ENCODE measurements at places on chromosomes 1 and 21.

DNA sequence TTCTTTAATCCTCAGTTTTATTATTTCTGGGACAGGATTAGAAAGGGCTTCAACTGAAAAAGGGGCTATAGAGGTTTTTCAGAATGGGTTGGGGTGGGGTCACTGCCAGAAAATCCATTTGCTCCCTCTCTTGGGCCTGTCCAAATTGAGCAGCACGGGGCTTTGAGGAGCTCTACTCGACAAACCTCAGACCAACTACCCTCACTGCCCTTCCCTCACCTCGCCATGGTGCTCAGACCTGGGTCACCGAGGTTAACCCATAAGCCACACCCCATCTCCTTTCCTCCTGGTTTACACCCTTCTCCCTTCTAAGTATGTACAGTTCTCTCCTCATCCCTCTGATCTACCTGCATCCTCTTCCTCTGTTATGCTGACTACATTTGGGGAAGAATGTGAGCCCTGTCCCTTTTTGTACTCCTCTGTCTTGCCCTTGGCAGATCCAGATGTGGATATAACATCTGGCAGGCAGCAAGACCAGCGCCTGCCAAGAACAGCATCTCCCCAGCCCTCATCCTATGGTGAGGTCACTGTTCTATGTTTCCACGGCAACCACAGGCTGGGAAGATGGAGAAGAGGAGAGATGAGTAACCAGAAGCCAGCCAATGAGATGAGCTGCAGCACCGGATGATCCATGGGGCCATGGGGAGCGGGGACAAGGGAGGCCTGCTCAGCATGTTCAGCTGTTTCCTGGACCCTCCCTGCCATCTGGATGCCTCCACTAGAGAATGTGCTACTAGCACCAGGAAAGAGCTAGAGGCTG, 3.7 kb upstream of the FABP3 start:
- DNase-seq: peak; percentile 76
- H3K27me3 ChIP-seq: no peaks in the 10 kb centered on the region
- no peaks in the 10 kb centered on the region for H3K36me3 ChIP-seq
- no peak overlapping the region for H3K4me3 ChIP-seq

- no peak overlapping the region for H3K27ac ChIP-seq
- no peak for DNase-seq
- peaks cover 48% of the 10 kb centered on the region for H3K27me3 ChIP-seq
- H3K4me1 ChIP-seq: no peaks in the 10 kb centered on the region
- H3K4me3 ChIP-seq: no peak overlapping the region
- H3K36me3 ChIP-seq: no peaks in the 10 kb centered on the region
Observed at GRCh38 chr1:74579425-74579824, 67.0 kb upstream of the LRRC53 start.

DNA sequence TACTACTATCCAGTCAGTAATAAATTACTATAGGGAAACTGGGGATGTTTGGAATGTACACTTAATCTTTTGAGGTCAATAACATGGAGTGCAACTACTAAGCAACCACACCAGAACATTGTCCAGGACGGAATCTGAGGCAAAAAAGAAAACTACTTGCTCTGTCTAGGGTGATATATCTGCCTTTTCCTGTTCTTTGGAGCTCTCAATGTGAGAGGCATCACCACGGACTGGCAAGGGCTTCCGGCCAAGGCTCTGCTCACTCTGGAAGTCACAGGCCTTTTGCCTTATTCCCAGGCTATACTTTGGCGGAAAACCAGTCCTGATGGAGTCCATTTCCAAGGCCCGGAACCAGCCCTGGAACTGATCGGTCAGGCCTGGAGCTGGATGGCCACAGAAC, 94.2 kb downstream of the DTL start:
- DNase-seq: no peak
- no peak overlapping the region for H3K27ac ChIP-seq
- no peaks in the 10 kb centered on the region for H3K27me3 ChIP-seq

GRCh38 chr1:101435831-101436511, 199.2 kb downstream of the S1PR1 start:
- no peak for DNase-seq
- no peak overlapping the region for H3K4me3 ChIP-seq
- no peaks in the 10 kb centered on the region for H3K36me3 ChIP-seq
- H3K4me1 ChIP-seq: no peaks in the 10 kb centered on the region
- H3K27me3 ChIP-seq: no peaks in the 10 kb centered on the region
- H3K27ac ChIP-seq: no peak overlapping the region

DNA sequence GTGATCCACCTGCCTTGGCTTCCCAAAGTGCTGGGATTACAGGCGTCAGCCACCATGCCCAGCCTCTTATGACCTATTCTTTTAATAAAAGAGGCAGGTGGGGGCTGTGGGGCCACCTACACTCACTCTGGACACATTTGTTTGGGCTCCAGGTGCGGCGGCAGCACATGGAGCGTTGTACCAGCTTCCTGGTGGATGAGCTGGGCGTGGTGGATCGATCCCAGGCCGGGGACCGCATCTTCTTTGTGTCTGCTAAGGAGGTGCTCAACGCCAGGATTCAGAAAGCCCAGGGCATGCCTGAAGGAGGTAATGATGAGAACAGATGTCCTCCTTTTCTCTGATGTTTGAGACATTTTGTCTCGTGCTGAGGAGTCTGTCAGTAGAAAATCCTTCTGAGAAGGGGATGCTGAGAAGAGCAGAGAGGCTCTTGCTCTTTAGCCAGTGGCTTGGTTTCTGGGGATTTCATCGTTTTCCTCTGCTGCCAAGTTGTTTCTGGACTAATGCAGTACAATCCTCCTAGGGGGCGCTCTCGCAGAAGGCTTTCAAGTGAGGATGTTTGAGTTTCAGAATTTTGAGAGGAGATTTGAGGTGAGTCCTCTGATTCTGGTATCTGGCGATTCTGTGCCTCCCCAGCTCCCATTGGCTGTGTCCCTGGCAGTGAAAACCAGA, 17.9 kb upstream of the MIIP start:
- peak; percentile 77 for DNase-seq
- no peaks in the 10 kb centered on the region for H3K27me3 ChIP-seq
- no peaks in the 10 kb centered on the region for H3K4me1 ChIP-seq
- H3K36me3 ChIP-seq: peaks cover 85% of the 10 kb centered on the region

GRCh38 chr1:220983877-220984635, 104.8 kb downstream of the HLX start:
- no peak overlapping the region for H3K4me3 ChIP-seq
- H3K4me1 ChIP-seq: no peaks in the 10 kb centered on the region
- H3K27me3 ChIP-seq: no peaks in the 10 kb centered on the region

- H3K27ac ChIP-seq: no peak overlapping the region
- H3K4me1 ChIP-seq: no peaks in the 10 kb centered on the region
- no peak overlapping the region for H3K4me3 ChIP-seq
- H3K36me3 ChIP-seq: no peaks in the 10 kb centered on the region
Observed at GRCh38 chr1:246181241-246181640, 325.8 kb downstream of the SMYD3 start.

DNA sequence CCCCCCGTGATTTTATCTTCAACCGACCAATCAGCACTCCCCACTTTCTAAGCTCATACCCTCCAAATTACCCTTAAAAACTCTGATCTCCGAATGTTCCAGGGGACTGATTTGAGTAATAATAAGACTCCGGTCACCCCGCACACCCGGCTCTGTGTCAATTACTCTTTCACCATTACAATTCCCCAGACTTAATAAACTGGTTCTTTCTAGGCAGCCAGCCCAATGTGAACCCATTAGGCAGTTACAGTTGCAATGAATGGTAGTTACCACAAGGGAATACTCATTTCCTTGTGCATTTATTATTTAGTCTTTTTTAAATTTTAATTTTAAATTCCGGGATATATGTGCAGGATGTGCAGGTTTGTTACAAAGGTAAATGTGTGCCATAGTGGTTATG, 177.9 kb downstream of the HFM1 start:
- no peaks in the 10 kb centered on the region for H3K36me3 ChIP-seq
- H3K27me3 ChIP-seq: no peaks in the 10 kb centered on the region
- H3K4me1 ChIP-seq: no peaks in the 10 kb centered on the region
- DNase-seq: no peak

- H3K4me3 ChIP-seq: peak overlapping the region; percentile 35
- H3K27ac ChIP-seq: no peak overlapping the region
- no peaks in the 10 kb centered on the region for H3K4me1 ChIP-seq
- H3K27me3 ChIP-seq: no peaks in the 10 kb centered on the region
- no peaks in the 10 kb centered on the region for H3K36me3 ChIP-seq
Observed at GRCh38 chr1:234675572-234675971, 65.6 kb upstream of the IRF2BP2 start.

DNA sequence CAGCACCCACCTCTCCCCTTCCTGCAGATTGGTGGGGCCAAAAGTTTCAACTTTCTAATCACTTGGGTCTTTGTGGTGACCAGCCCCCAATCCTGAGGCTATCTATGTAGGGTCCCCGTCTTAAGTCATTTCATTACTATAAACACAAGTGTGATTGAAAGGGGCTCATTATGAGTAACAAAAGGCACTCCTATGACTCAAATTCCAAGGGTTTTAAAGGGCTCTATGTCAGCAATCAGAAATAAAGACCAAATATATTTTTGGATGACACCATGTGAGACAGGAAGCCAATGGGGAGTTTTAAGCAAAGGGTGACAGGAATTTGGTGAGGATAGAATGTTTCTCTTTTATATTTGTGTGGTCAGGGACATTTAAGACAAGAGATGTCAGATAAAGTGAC, 6.2 kb downstream of the ERO1B start:
- no peaks in the 10 kb centered on the region for H3K36me3 ChIP-seq
- H3K27me3 ChIP-seq: no peaks in the 10 kb centered on the region
- H3K27ac ChIP-seq: no peak overlapping the region
- no peak overlapping the region for H3K4me3 ChIP-seq

- no peaks in the 10 kb centered on the region for H3K4me1 ChIP-seq
- H3K27ac ChIP-seq: no peak overlapping the region
- H3K4me3 ChIP-seq: no peak overlapping the region
- H3K36me3 ChIP-seq: no peaks in the 10 kb centered on the region
- H3K27me3 ChIP-seq: peaks cover 12% of the 10 kb centered on the region
Observed at GRCh38 chr1:176785056-176785455, 322.1 kb downstream of the PAPPA2 start.

DNA sequence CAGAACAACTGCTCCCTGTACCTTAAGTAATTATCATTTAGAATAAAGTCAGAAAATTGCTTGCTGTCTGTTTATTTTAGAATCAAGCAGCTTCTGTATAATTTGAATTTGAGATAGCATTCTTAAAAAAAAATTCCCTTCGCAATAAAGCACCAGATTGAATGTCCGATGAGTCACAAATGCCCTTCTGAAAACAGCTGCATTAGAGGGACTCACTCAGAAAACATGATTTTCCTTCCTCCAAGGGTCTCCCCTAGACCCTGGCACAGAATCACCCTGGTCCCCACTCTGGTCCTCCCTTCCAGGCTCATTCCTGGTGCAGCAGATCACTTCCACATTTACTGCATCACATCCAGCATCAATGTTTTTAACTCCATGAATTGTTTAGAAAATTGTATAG, 471.1 kb upstream of the VAMP3 start:
- DNase-seq: no peak
- no peaks in the 10 kb centered on the region for H3K36me3 ChIP-seq
- peaks cover 51% of the 10 kb centered on the region for H3K4me1 ChIP-seq
- no peak overlapping the region for H3K4me3 ChIP-seq
- peak overlapping the region; percentile 71 for H3K27ac ChIP-seq

DNA sequence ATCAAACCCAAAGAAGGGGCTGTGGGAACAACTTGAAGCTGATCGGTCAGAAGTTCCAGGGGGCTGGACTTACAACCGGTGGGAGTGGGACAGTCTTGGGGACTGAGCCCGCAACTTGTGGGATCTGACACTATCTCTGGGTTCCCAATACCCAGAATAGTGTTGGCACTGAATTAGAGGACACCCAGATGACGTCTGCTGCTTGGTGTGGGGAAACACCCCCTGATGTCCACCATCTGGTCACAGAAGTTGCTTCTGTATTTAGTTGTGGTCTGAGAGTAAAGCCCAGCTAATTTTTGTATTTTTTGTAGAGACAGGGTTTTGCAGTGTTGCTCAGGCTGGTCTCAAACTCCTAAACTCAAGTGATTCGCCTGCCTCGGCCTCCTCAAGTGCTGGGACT, 28.8 kb downstream of the SERBP1 start:
- no peak overlapping the region for H3K27ac ChIP-seq
- DNase-seq: no peak
- peaks cover 4% of the 10 kb centered on the region for H3K36me3 ChIP-seq
- no peaks in the 10 kb centered on the region for H3K27me3 ChIP-seq
- H3K4me1 ChIP-seq: peaks cover 5% of the 10 kb centered on the region

DNA sequence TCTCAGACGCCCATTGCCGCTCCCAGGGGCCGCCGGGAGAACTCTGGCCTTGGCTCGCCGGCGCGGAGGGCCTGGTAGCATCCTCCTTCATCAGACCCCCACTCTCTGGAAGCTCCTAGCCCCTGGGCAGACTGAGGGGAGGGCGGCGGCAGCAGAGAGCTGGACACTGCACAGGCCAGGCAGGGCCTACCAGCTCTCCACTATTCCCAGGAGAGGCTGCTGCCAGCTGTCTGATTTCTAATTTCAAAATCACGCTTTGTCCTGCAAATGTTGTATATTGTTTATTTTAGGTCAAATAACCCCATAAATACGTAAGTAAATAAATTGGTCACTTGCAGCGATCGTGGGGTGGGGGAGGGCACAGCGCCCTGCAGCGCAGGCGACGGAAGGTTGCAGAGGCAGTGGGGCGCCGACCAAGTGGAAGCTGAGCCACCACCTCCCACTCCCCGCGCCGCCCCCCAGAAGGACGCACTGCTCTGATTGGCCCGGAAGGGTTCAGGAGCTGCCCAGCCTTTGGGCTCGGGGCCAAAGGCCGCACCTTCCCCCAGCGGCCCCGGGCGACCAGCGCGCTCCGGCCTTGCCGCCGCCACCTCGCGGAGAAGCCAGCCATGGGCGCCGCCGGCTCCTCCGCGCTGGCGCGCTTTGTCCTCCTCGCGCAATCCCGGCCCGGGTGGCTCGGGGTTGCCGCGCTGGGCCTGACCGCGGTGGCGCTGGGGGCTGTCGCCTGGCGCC, at the start of gene MTARC1:
Gene MTARC1, plus strand, starts transcription at position 577 of the 732 bp plus-strand sequence. Its CDS starts 32 bp downstream, at position 609.
- H3K4me3 ChIP-seq: peak within 1 kb of the TSS; percentile 33
- no peak within 1 kb of the TSS for H3K27ac ChIP-seq
- H3K27me3 ChIP-seq: peaks cover 23% of the 10 kb centered on the region
- no peaks in the 10 kb centered on the region for H3K36me3 ChIP-seq
- H3K4me1 ChIP-seq: peaks cover 4% of the 10 kb centered on the region

DNA sequence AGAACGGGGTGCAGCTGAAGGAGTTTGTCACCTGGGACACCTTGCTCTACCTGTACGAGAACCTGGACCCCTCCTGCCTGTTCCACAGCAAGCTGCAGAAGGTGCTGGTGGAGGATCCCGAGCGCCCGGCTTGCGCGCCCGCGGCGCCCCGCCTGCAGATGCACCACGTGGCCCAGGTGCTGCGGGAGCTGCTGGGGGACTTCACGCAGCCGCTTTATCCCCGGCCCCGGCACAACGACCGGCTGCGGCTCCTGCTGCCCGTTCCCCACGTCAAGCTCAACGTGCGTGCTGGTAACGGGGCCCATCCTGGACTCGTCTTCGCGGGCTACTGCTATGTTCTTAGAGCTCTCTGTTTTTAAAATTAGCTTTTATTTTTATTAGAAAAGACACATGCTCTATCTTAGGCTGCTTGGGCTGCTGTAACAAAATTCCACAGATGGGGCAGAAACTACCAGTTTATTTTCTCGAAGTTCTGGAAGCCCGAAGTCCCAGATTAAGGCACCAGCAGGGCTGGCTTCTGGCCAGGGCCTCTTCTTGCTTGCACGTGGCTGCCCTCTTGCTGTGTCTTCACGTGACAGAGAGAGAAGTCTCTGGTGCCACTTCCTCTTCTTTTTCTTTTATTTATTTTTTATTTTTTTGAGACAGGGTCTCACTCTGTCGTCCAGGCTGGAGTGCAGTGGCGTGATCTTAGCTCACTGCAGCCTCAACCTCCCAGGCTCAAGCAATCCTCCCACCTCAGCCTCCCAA, 38.1 kb downstream of the TRPM2 start:
- no peak overlapping the region for H3K27ac ChIP-seq
- H3K27me3 ChIP-seq: no peaks in the 10 kb centered on the region
- H3K36me3 ChIP-seq: no peaks in the 10 kb centered on the region
- no peak overlapping the region for H3K4me3 ChIP-seq
- H3K4me1 ChIP-seq: no peaks in the 10 kb centered on the region
- DNase-seq: peak; percentile 16

GRCh38 chr1:178885869-178886268, 15.0 kb upstream of the ANGPTL1 start:
- no peaks in the 10 kb centered on the region for H3K4me1 ChIP-seq
- H3K27me3 ChIP-seq: no peaks in the 10 kb centered on the region
- no peaks in the 10 kb centered on the region for H3K36me3 ChIP-seq
